Activated CD8-positive, alpha-beta memory T cell treated with anti-CD3 and anti-CD28 coated beads, Interleukin-2, amount 50 U/mL, for 4 hours (primary cell): ENCODE measurements at places on chromosomes 2 and 18.

DNA sequence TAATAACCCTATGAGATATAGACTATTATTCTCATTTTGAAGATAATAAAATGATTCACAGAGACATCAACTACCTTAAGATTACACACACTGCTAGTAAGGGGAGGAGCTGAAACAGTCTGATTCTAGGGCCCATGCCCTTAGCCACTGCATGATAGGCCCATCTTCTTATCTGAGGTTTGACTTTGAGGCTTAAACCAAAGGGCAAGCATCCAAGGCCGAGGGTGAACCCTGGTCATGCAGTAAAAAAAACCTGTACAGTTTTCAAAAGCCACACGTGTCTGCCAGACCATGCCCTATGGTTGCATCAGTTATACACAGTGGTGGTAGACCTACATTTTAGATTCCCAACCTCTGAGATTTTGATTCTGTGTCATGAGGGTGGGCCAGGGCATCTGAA lies 44.8 kb downstream of the POLE4 start:
- no peak for DNase-seq

- DNase-seq: no peak
These were observed 145.4 kb downstream of the RTN4 start for GRCh38 chr2:54904836-54905235.

DNA sequence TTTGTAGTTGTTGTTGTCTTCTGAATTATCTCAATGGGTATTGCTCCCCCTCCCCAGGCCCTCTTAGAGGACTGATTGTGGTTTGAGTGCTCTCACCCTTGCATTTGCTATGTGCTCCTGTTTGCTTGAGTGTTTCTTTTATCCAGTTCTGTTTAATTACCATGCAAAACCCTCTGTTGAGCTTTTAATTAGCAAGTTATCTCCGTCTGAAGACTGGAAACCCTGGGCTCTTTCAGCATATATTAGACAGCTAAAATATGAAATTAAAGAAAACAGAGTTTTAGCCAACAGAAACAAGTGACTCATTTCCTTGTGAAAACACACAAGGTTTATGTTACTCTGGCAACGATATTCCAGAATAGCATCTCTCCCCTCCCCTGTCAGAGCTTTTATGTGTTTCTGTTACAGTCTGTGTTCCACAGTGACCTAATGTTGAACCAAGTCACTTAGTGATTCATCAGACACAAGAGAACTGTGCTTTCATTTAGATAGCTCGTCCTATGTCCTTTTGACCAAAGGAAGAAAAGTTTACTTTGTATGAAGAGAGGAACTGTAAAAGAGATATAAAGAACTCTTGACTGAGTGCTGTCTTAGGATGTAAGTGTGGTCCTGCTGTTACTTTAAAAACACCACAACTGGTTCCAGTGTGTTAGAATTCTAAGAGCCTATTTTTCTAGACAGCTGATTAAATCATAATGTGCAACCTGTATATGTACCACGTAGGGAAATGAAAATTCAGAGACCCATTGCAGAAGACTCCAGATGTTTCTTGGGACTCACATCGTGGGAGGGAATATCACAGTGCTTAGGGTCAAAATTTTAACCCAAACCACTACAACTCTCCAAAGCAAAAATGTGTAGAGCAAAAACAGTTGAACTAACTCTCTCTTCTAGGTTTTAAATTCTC lies 172.8 kb upstream of the RBMS1 start:
- no peak for DNase-seq

DNA sequence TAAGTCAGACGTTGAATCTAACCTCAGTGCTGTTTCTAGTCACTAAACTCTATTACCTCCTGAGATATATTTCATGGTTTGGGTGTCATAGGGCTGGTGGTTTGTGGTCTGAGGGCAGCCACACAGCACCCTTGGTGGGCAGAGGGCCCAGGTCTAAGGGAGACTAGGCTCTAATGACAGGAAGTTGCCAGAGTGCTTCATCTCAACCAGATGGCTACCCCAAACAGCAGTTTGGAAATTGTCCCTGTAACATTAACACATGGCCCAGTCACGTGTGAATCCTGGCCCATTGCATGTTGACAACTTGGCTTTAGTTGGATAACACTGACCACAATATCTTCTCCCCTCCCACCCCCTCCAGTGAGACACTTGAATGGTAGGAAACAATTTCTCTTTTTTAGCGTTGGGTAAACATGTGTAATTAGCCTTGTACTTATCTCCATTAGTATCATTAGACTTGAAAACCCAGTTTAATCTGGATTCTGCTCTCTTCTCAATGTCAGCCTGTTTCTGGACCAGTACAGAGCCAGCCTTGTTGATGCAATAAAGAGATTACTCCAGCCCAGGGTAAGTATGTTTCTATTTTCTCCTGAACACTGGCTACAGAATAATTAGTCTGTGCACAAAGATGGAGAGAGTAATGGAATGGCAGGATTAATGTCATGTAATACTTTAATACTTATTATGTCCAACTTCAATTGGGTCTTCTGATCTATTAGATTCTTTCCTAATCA lies 187.8 kb upstream of the SIX3 start:
- DNase-seq: no peak

GRCh38 chr2:143171817-143172216 lies 42.6 kb downstream of the ARHGAP15 start:
- no peak for DNase-seq

GRCh38 chr2:32772638-32773447 lies 145.0 kb downstream of the TTC27 start:
- DNase-seq: no peak

- DNase-seq: no peak
These were observed 208.6 kb downstream of the PARD3B start for GRCh38 chr2:204753841-204754240.

DNA sequence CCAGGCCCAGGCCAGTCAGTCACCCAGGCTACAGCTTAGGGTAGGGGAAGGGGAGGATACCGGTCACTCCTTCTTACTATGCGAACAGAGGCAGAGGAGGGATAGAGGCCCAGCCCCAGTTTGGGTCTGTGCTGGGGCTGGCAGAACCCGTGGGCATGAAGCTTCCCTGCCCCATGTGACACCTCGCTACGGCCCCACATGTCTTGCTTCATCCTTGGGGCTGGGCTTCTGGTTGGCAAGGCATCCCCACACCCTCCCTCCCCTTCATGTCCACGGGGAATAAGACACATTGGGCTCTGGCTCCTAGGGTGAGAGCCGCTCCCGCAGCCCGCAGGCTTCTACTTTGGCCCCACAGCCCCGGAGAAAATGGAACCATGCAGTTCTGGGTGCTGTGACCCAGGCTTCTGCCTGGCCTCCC lies 32.4 kb downstream of the HS1BP3 start:
- no peak for DNase-seq

DNA sequence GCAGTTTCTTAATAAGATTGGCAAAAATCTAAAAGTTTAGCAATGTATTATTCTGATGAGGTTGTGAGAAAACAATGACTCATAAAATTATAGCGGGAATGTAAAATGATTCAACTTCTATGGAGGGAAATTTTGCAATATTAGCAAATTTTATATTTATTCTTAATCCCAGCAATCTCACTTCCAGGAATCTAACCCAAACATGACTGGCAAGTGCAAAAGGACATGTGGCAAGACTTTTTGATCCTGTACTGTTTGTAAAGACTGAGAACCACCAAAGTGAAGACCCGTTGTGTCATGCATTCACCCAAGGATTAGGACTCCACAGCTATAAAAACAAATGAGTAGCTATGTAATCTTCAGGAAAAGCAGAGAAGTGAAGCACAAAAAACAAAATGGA lies 234.8 kb upstream of the KYNU start:
- DNase-seq: no peak
